ENCODE measurements at places on chromosomes 2 and 18.
A peak's percentile ranks its signal among the peaks of the same experiment; 100 is the strongest.

DNA sequence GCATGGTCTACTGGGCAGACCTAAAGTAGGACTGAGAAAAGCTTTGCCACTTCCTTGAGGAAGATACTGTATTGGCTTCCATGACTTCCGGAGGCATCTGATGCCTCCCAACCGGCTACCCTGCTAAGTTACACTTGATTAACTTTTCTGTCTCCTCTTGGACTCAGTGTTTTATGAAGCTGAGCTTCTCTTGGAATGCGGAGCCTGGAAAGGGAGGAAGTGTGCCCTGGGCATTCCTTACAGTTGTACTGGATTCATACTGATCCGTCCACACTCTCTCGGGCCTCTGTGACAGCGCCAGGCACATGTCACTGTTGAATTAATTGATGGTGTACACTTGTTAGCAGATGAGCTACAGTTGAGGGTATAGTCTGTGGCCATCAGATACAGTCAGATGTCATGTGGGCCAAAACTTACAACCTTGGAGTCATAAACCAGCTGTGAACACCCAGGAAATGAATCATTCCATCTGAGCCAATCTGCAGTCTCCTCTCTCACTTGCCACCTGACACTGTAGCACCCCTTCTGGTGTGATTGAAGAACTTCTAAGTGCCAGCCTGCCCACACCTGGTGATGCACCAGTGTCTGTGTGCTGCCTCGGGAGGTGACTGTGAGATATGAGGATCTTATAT is 122.5 kb downstream of the FHOD3 start:
- DNase-seq, result no peak

DNA sequence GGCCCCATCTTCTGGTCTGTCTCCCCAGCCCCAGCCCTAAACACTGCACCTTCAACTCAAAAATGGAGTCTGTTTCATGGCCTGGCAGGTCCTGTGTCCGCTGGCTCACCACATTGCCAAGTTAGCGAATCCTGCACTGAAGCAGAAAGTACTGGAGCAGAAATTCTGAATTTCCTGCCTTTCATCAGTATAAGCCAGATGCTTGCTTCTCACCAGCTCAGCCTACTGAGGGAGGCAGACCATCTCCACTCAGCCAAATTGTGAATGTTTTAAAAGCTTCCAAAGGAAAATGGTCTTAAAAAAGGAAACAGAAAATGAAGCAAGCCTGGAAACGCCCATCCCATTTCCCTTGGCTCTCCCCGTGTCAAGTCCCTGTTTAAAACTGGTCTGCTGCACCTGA is 157.8 kb downstream of the C1D start:
- no peak for DNase-seq

DNA sequence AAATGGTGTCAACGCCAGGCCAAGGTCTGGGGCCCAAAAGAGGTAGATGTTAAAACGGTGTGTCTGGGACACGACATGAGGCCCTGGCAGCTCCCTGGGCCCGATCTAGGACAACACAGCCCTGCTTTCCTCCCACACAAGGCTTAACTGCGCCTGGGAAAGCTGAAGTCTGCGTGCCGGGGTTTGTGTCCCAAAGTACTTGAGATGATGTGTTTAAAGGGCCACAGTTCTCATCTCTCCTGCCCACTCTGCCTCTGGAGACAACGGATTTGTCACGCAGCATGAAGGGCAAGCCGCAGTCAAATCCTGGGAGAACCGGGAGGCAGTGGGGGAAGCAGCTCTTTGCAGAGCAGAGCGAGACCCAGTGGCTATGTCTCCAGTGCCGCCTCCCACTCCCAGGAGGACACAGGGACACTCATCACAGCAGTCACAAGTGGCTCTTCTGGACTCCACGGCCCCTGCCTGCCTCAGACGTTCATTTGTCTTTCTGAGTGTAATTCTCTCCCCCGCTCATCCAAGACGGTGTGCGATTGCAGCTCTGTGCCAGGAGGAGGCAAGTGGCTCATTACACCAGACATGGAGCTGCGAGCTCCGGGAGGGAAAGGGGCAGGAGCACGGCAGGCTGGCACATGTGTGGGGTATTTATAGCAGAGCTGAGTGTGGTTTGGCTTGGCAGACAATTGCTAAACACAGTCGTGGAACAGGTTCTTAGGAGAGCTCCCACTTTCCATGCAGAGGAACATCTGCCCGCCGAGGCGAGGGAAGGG is 57.7 kb upstream of the SEMA4C start:
- DNase-seq, result no peak

DNA sequence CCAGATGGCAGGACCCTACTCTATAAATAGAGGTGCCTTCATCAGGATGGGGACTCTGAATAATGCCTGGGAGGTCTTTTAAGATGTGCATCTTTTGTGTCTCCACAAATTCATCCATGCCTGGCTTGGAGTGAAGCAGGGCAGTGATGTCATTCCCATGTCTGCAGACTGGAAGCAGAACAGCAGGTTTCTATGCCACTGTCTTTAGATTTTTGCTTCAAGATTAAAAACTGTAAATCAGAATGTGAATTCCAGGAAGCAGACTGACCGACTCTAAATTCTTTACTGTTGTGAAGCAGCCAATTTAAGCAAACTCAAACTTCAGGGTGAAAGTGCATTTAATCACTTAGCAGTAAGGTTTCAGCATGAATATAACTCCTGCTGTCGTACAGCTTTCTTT is 159.3 kb downstream of the SCG2 start:
- DNase-seq, result no peak

DNA sequence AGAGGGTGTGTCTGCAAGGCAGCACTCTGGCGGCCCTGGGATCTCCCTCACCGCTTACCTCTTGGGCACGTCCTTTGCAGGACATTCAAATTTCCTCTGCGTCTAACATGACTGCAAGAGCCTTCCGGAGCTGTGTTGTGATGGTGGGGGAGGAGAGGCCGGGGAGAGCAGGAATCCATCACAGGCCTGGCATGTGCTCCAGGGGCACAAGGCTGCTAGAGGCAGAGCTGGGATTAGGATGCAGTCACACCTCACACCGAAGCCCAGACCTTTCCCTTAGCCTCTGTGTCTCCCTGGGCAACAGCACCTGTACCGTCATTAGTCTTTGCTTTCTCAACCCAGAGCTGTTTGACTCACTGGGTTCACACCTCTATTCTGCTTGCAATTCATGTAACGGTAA is 111.3 kb downstream of the CMPK2 start:
- no peak for DNase-seq

DNA sequence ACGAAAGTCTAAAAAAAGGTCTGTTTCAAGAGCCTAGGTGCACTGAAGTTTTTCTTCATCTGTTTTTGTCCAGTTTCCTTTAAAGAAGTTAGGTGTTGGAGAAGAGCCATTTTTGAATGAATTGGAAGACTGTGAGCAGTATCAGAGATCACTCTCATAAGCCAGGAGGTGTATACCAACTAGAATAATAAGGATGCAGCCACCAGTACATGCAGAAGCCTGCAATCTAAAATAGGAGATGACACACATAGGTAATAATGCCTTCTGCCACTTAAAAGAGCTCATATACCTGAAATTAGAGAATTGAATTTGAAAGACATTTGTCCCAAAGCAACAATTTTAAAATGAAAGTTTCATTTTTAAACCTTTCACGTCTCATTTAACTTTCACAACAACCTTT is 81.7 kb downstream of the RBMS1 start:
- no peak for DNase-seq

DNA sequence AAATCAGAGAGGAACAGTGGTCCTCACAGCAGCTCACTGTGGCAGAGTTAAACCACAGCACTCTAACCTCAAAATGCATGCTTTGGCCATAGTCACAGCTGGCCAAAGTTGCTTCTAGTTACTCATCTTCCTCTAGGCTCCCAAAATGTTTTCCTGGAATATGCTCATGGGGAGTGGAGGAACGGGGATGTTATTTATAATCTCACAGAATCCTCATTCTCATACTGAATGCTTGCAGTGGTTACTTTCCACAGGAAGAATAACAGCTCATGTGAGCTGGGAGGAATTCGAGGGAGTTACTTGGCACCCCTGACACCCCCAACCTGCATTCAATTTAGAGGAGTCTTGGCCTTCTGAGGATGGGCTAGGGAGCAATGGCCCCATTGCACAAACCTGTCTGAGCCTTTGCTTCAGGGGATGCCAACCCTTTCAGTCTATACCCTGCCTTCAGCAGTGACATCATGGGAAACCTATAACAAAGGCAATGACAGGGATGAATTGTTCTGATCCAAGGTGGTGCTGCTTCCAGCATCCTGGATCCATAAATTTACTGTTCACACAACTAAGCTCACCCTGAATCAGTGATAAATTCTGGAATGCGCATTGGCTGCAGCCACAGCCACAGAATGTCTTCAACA is 22.4 kb upstream of the CCBE1 start:
- DNase-seq, result no peak

GRCh38 chr2:15043336-15044058 is 411.0 kb downstream of the LRATD1 start:
- DNase-seq, result no peak

DNA sequence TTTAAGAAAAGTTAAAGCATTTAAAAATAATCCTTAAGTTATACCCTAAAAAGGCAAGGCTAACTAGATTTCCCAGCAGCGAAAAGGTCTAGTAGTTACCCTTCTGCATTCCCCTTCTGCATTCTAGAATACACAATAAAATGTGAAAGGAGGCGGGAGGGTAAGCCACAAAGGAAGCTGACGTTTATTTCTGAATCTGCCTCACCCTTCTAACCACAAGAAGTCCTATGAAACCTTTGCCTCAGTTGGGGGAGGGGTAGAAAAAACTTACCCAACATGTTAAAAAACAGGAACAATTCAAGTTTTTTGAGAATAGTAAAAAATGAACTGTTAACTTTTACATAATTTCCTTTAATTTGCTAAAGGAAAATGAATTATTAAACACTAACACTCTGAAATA is 11.3 kb downstream of the STK17B start:
- DNase-seq, result peak; percentile 94

DNA sequence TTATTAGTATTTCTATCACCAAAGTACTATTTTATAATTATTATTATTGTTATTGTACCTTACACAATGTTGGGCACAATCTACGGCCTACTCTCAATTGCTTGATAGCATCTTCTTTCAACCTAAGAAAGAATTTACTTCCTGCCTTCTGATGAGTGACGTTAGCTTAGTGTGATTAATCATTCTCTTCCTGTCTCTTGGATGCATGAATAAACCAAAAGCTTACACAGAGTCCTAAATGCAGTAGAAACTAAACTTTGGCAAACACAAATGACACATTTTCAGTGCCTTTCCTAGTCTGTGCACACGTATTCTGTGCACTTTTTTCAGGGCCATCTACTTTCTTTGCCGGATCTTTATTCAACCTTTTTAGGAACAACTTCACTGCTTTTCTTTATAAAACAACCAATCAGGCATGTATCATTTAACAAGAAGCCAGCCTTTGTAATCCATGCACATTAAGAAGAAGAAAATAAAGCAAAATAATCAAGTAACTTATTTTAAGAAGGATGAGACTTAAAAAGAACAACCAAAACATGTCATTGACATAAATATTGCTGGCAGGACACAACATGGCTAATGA is 19.1 kb downstream of the TRAK2 start:
- peak; percentile 82 for DNase-seq

GRCh38 chr18:79459946-79460480 is 64.3 kb downstream of the NFATC1 start:
- no peak for DNase-seq

DNA sequence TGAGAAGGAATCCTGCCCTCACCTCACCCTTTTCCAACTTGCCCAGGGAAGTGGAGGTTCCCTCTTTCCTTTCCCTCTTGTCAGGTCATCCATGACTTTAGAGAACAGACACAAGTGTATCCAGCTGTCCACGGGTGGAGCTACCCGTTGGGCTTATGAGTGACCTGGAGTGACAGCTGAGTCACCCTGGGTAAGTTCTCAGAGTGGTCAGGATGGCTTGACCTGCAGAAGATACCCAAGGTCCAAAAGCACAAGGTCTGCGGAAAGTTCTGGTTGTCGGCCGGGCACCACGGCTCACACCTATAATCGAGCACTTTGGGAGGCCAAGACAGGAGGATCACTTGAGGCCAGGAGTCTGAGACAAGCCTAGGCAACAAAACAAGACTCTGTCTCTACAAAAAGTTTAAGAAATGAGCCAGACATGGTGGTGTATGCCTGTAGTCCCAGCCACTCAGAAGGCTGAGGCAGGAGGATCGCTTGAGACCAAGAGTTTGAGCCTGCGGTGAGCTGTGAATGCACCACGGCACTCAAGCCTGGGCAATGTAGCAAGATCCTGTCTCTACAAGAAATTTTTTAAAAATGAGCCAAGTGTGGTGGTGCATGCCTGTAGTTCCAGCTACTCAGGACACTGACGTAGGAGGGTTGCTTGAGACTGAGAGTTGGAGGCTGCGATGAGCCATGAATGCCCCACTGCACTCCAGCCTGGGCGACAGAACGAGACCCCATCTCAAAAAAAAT is 14.0 kb upstream of the CNDP1 start:
- no peak for DNase-seq

GRCh38 chr2:238114331-238114841 is 14.2 kb downstream of the ESPNL start:
- no peak for DNase-seq

GRCh38 chr2:159175182-159175581 is 111.3 kb downstream of the WDSUB1 start:
- no peak for DNase-seq

DNA sequence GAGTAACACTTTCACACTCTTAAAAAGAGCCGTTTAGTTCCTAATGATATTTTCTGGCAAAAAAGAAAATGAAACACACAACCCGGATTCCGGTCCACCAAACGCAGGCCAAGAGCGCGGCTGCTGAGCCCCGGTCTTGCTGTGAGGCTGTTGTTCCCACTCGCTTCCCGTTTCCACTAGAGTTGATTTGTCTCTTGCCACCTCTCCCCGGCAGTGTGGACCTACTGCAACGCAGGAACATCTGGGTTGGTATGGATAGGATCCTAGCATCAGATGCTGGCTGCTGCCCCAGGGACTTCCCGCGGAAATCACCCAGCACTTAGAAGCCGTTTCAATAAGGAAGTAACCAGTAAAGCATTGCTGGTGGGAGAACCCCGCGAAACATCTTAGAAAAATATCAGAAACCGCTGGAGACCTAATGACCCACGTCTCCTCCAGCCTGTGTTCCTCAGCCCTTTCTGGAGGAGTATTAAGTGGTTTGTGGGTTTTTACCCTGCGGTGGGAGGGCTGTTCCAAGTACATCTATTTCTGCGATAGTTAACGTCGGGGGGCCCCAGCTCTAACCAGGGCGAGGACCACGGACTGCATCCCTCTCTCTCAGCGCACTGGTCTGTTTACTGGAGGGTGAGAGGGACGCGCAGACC is 939 bp downstream of the DOCK10 start:
- DNase-seq, result peak; percentile 66

DNA sequence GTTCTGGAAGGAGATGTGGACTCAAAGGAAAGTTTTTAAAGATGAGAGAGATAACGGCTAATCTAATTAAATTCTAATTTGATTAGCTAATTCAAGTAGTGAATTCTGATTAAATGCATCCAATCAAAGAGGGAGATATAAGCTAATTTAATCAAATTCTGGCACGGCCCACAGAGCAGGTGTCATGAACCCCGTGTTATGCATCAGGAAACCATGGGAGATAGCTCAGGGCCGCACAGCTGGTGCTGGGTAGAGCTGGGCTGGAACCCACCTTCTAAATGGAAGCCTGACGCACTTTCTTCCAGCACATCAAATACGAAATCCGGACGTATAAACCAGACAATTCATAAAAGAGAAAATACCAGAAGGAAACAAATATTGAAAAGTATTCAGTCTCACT is 57.2 kb downstream of the GREB1 start:
- DNase-seq, result no peak

GRCh38 chr2:159713631-159714246 is 1.4 kb downstream of the MARCHF7 start:
- DNase-seq, result no peak

GRCh38 chr2:180050246-180050645 is 43.1 kb upstream of the CWC22 start:
- no peak for DNase-seq

Data from bone marrow (tissue), 2 donors.